ENCODE measurements at places on chromosomes 1 and 21.

DNA sequence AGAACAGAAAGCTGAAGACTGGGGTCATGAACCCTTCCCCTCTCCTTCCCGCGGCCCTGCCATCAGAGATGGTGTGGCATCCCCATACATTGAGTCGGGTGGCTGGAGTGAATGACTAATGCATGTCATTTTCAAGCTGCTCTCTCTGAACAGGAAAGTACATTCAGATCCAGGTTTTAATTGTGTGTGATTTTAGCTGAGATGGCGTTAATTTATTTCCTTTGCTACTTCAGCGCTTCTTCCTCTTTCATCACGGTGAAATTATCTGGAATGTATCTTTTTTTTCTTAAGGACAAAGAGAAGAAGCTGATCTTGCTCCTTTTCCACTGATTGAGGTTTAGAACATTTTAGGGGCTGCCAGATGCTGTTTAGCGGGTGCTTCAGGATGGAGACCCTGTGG lies 8.6 kb upstream of the LRRN2 start:
- DNase-seq = no peak

GRCh38 chr1:46180082-46180616 lies 3.9 kb upstream of the P3R3URF start:
- DNase-seq = peak; percentile 74

- DNase-seq = no peak
Measured at GRCh38 chr1:119653839-119654170, 5.7 kb upstream of the ZNF697 start.

DNA sequence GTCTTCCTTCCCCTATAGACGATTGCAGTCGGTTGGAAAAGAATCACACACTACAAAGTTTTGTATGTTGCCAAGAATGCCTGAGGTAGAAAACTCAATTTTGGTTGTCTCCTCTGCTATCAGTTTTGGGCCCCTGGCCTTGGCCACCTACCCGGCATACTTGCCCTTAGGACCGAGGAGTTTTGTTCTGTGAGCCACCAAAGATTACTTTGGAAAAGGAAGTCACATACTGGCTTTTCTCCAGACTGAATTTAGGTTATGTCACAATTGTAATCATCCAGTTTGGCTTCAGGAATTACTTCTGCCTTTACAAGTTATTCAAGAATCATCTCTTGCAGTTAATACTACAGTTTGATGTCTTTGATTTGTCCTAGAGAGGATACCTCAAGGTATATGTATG lies 71.4 kb downstream of the RGL1 start:
- no peak for DNase-seq

DNA sequence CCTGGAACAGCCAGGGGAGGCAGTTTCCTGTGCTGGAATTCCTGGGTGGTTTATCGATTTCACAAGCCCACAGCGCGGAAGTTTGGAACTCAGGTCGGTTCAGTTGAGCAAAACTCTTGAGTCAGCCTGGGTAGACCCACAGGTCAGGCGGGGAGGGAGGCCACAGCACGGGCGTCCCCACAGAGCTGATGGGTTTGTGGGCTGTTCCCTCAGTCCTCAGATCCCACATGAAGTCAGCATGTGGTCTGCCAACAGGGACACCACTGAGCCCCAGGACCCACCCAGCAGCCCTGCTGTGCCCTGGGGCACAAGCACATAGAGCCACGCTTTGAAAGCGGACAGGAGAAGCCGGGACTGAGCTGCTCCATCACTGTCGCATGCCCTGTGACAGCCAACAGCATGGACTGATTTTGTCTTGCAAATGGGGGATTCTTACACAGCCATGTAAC lies 17.4 kb downstream of the BMP8A start:
- no peak for DNase-seq

- DNase-seq = no peak
Measured at GRCh38 chr1:225678545-225678944, 25.6 kb upstream of the ENAH start.

- peak; percentile 79 for DNase-seq
Measured at GRCh38 chr1:53733975-53734649, 4.9 kb downstream of the GLIS1 start.
